Stimulated activated naive CD8-positive, alpha-beta T cell treated with anti-CD3 and anti-CD28 coated beads, Interleukin-15, amount 100 ng/mL, for 72 hours (primary cell): ENCODE measurements at places on chromosomes 2 and 18.

- DNase-seq, result no peak
These were observed 95.7 kb upstream of the SERTAD2 start for GRCh38 chr2:64749446-64749845.

DNA sequence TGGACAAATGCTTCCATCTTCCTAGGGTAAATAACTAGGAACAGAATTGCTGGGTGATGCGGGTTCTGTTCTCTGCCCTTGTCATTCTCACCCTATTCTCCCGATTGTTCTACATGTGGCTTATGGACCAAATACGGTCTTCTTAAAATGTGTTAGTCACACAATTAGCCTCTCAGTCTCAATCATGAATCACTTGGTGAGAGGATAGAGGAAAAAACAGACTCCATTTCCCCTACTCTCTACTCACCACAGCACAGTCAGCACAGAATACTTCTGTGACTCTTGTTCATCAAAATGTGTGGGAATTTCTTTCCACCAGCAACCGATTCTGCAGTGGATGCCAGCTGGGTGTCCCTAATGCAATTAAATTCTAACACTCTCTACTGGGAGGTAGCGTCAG, 125.2 kb downstream of the SH3BP4 start:
- no peak for DNase-seq

GRCh38 chr2:10837298-10838266, 25.0 kb upstream of the PDIA6 start:
- DNase-seq, result no peak

DNA sequence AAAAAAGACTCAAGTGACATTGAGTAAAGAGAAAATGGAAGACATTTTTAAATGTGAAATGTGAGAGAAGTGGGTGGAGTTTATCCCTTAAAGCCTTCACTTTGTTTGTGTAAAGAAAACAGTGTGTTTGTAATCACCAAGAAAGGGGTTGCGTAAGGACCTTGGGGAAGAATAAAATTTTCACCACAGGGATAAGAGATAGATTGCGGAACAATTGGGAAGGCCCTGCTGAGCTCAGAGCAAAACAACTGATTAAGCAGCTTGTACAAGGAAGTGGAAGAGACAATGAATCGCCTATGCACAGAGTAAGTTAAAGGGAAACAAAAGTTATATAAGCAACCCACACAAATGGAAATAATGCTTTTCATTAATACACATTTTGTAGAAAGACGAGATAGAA, 327.7 kb downstream of the RAD51AP2 start:
- DNase-seq, result no peak

- DNase-seq, result no peak
These were observed 194.8 kb downstream of the TPGS2 start for GRCh38 chr18:36633961-36634412.

GRCh38 chr18:24546307-24546706, 85.9 kb downstream of the HRH4 start:
- DNase-seq, result no peak

- DNase-seq, result no peak
These were observed 657.2 kb downstream of the IRS1 start for GRCh38 chr2:226142463-226142862.

DNA sequence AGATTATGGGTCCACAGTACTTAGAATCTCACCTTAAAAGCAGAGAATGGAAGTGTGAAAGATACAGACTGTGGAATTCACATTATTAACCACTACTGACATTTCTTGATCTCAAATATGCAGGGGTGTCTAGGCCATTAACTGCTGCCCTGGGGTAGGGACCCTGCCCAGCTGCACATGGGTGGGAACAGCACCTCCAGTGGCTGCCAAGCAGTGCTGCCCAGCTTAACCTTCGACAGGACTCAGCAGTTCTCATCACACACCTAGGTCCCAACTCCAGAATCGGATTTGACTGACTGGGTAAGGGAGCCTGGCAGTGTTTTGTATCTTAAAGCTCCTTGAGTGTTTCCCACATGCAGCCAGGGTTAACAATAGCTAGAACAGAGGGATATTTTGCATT, 14.9 kb downstream of the ERFE start:
- DNase-seq, result no peak
